Erythroblast (primary cell): ENCODE measurements at places on chromosomes 11 and 22.

- DNase-seq: no peak
Observed at GRCh38 chr11:108669286-108669685, 4.4 kb downstream of the DDX10 start.

- no peak for DNase-seq
Observed at GRCh38 chr11:22635689-22636088, 10.1 kb upstream of the FANCF start.

DNA sequence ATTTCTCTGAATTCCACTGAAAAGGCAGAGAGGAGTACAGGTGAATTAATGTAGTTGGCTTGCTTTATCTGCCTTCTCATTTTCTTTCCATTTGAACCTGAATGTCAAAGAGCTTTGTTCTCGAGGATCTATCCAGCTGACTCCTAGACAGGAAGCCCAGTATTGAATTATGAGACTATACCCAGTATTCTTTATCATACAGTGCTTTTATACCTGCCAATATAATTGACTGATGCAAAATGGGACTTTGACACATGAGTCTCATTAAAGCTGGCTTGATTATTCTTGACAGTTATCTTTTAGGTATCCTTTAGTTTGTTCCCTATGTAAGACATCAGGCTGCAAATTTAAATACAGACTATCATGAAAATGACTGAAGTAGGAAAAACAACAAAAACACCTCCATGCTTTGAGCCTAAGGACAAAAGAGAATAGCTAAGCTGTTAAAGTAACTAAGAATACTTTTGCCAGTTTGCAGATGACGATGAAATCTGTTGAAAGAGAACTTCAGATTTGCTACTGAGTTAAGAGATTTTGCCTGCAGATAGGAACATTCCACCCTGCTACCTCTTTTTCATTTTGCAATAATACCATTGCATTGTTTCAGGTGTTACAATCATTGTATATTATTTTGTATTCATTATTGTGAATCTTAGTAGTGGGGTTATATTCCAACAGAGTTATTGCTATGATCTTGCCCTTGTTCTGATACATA, 117.1 kb downstream of the ENTHD1 start:
- DNase-seq: no peak

DNA sequence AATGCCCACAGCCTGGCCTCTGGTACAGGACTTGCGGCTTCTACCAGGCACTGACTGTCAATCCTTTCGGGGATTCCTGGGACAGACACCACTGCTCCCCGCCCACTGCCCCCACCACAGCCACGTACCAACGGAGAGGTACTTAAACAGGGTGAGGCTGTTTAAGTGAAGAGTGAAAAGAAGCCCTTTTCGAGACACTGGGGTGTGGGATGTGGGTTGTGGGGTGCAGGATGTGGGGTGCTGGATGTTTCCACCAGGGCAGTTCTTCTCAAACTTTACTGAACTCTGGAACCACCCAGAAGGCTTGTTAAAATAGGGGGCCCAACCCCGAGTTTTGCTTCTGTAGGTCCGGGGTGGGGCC, 34.2 kb upstream of the PRR5 start:
- DNase-seq: no peak

GRCh38 chr11:114256176-114256966, 39.8 kb upstream of the NNMT start:
- DNase-seq: no peak

GRCh38 chr11:61542024-61542461, 33.5 kb downstream of the LRRC10B start:
- DNase-seq: no peak

DNA sequence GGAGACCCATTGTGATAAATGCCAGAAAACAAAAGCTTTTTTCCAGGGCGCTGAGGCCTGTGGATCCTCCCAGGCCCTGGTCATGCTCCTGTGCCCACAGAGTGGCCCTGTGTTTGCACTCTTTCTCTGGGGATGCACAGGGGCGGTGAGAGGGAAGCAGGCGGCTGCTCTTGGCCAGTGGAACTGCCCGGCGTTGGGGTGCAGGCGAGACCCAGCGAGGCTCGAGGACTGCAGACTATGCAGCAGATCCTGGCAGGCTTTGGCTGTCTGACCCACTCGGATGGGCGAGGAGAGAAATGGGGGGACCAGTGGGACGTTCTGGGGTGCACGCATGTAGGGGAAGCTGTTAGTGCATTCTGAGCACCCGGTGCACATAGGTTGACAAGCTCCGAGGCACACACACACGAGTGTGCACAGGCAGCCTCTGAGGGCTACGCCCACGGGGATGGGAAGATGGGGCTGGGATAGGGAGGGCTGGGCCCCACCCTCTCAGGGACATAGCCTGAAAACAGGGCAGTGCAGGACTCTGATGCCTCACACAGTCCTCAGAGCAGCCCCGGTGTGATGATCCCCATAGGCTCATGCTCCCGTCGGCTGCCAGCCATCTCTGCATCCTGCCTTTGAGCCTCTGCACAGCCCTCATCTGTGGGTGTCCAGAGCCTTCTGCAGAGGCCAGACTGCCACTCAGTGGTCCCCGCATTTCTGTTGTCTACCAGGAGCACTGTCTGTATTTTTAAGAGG, 1233.5 kb downstream of the BRD1 start:
- no peak for DNase-seq

- DNase-seq: no peak
Observed at GRCh38 chr11:7664867-7665266, 8.4 kb downstream of the CYB5R2 start.

DNA sequence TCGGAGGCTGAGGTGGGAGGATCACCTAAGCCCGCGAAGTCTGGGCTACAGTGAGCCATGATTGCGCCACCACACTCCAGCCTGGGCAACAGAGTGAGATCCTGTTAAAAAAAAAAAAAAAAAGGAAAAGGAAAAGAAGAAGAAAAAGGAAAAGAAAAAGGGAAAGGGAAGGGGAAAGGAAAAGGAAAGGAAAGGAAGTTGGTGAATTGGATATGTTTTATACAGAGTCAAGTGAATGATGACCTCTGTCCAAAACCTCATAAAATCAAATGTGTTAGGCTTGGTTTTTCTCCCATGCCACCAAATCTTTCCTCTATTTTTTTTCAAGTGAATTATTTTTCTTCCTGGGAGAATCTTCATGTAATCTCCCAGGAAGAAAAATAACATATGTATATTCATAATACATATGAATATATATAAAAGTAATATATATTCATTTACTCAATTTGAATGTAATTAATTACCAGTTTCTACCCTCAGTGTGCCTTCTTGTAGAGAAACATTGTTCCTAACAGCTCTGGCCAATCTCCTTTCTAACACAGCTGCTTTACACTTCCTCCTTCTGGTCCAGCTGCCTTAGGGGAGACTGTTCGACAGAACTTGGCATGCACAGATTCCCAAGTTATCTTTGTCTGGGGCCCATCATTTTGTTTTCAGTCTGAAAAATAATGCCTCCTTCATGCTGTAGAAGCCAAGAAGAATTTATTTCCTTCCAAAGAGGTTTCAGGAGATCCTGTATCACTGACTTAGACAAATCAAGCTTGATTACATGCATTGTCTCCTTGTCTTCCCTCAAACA, 111.9 kb downstream of the CCDC34 start:
- no peak for DNase-seq

GRCh38 chr22:44693756-44694155, 8.2 kb upstream of the PRR5 start:
- DNase-seq: peak; percentile 15

DNA sequence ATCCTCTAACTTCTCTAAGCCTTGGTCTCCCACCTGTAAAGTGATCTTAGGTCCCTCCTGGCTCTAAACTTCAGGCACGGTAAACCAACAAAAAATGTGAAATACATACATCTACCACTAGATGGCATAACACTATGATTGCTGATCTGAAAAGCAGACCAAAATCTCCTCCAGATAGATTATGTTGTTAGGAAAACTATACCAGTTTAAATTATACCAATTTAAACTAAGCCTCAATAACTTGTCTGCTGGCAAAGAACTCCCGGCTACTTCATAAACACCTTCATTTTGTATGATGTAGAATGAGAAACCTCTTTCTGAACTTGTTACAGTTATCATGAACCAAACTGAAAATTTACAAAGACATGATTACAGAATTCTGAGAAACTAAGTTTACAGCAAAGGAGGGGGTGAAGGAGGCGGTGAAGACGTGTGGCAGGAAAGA, 85.9 kb downstream of the SBF2 start:
- peak; percentile 37 for DNase-seq

DNA sequence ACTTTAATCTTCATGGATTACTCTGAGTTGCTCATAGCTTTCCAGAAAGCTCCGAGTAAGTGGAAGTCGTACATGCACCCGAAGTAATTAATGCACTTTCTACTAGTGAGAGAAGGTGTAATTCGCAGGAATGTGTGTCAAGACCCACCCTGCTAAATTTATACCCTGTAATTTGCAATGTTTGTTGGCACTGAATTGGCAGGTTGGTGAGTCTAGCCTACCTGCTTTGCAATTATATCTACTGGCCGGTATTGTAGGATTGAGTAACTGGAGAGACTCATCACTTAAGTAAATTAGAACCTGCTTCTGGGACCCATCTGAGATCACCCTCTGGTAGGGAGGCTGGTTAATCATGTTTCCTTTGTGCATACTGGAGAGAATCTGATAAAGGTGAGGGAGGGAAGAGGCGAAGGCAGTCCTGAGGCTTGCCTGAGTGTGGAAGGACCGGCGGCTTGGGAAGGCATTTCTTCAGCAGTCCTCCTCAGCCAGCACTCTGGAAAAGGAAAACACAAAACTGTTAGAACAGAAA, 63.3 kb downstream of the LDLRAD3 start:
- no peak for DNase-seq

GRCh38 chr11:1618231-1618630, 3.7 kb downstream of the KRTAP5-4 start:
- no peak for DNase-seq

GRCh38 chr11:27171376-27171958, 130.9 kb downstream of the BBOX1 start:
- DNase-seq: no peak

DNA sequence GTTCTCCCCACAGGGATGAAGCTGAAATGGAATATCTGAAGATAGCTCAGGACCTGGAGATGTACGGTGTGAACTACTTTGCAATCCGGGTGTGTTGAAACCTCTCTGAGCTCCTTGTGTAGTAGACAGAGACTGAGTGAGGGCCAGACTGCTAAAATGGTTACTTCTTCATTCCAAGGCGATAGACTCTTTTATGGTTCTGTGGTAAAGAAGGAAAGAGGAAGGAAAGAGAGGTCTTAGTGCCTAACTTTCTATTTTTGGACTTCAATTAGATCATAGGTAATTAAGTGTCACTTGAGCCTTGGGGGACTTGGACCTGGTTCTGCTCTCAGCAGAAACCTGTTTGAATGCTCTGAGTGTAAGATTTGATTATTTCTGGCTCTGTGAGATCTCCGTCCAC, 54.7 kb downstream of the NF2 start:
- DNase-seq: no peak

DNA sequence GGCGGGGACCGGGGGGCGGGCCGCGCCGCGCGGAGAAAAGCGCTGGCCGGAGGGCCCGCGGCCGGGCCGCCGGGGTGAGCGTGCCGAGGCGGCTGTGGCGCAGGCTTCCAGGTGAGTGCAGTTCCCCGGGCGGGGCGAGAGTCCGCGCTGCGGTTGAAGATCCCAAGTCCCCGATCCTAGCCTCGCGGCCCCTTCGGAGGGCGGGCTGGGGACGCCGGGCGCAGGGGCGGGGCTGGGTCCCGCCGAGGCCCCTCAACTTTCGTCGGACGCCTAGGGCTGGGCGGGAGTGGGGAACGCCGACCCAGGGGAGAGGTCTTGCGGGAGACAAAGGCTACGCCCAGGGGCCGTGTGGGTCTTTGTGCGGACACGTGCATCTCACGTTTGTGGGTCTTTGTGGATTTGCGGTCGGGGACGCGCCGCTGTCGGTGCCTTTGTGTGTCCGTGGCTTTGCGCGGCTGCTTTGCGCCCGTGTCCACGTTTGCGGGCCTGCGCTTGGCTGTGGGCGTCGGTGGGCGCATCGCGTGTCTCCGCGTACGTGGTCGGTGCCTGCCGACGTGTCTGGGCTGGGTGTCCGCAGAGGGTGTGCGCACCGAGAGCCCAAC, at the start of gene TSKU:
TSS of gene TSKU (plus strand) at position 63 of the 602 bp plus-strand sequence. CDS start 12,261 bp downstream, outside the sequence.
- peak; percentile 78 for DNase-seq

GRCh38 chr22:21106000-21106399, 60.3 kb downstream of the LRRC74B start:
- no peak for DNase-seq

- no peak for DNase-seq
Observed at GRCh38 chr22:17789379-17790200, 15.3 kb upstream of the BID start.

- no peak for DNase-seq
Observed at GRCh38 chr22:35597692-35598395, 19.3 kb downstream of the MB start.

GRCh38 chr22:37267135-37267587, 15.1 kb upstream of the CYTH4 start:
- peak; percentile 50 for DNase-seq

DNA sequence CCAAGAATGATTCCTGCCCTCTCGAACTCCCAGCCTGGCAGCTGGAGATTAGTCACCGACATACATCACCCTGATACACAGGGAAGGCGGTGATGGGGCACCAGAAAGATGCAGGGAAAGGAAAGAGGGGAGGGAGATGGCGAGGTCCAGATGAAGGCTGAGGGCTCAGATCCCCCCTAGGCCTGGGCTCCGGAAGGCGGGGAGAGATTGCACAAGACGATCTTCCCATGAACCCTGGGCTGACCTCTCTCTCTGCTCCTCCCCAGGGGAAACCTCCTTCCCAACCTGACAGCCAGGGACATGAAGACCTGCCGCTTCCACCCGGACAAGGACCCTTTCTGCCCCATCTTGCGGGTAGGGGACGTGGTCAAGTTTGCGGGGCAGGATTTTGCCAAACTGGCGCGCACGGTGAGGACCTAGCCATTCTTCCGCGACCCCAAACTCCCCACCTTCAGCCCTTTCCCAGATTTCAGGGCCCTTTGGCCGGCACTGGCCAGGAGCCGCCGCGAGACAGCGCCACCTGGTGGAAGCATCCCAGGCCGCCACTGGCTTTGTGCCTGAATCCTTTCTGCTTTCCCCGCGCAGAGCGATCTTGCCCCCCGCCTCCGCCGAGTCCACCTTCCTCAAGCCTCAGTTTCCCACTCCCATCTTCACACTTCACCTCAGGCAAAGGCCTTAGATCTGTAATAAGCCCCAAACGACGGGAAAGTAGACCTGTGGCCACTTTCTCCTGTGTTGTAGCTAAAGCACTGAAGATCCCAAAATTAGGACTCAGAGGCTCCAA, 11.5 kb downstream of the P2RX3 start:
- DNase-seq: peak; percentile 69

- DNase-seq: no peak
Observed at GRCh38 chr11:134882141-134882540, 470.1 kb upstream of the B3GAT1 start.

- DNase-seq: no peak
Observed at GRCh38 chr22:43080616-43081015, 8.6 kb downstream of the TTLL1 start.

- DNase-seq: no peak
Observed at GRCh38 chr11:69437001-69437875, 44.2 kb upstream of the LINC01488 start.
